Stimulated activated CD4-positive, alpha-beta T cell treated with anti-CD3 and anti-CD28 coated beads, Interleukin-1b, Interleukin-23, amount 100 ng/mL, for 1 hour (primary cell): ENCODE measurements at places on chromosomes 6 and 20.

DNA sequence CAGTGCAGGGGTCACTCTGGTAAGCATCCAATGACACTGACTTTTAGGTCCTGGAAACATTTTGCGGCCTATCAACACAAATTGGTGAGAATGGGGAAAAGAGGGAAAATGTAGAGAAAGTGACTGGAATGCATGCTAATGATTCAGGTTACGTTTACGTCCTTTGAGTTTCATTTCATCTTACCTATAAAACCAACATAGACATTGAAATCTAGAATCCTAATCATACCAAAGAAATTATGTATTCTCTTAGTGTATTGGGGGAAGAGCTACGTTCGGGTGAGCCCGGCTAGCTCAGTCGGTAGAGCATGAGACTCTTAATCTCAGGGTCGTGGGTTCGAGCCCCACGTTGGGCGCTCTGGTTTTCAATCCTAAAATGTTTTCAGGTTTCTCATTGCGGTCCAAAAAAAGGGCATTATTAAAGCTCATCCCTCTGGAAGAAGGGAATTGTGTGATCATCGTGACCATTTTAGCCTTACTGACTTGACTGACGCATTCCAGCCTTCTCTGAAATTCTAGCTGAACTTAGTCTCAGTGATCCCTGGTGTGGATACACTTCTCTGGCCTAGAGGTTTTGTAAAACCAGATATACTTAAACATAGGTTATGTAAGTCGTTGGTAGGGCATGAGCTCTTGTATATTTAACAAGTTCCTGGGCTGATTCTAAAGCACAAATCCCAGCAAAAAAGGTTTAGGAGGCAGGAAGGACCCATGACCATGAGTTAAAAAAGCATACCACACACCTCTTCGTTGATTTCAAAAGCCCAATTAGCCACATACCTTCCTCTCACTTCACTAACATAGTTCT, 18.3 kb downstream of the HMGN4 start:
- no peak for DNase-seq

DNA sequence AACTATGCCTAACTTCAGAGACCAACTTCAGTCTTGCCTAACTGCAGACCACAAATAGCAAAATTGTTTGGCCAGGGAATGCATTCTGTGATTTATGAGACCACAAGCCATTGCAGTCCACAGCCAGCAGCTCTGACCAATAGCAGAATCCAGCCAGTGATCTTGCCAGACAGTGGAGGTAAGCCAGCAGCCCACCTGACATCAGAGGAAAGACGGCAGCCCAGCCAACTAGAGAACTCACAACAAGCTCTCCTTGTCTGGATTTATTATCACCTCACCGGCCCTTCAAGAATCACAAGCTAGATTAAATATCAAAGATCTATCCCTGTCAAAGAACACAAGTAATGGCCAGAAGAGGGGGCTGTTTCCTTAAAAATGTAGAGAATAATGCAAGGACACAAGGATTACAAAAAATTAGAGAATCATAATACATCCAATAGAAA, 66.5 kb upstream of the SLC35F1 start:
- no peak for DNase-seq

GRCh38 chr20:43508106-43508505, 609 bp downstream of the L3MBTL1 start:
- no peak for DNase-seq

- no peak for DNase-seq
Measured at GRCh38 chr6:39465539-39465938, 143.0 kb upstream of the KCNK16 start.

- no peak for DNase-seq
Measured at GRCh38 chr20:62999580-62999979, 7.2 kb downstream of the BHLHE23 start.

DNA sequence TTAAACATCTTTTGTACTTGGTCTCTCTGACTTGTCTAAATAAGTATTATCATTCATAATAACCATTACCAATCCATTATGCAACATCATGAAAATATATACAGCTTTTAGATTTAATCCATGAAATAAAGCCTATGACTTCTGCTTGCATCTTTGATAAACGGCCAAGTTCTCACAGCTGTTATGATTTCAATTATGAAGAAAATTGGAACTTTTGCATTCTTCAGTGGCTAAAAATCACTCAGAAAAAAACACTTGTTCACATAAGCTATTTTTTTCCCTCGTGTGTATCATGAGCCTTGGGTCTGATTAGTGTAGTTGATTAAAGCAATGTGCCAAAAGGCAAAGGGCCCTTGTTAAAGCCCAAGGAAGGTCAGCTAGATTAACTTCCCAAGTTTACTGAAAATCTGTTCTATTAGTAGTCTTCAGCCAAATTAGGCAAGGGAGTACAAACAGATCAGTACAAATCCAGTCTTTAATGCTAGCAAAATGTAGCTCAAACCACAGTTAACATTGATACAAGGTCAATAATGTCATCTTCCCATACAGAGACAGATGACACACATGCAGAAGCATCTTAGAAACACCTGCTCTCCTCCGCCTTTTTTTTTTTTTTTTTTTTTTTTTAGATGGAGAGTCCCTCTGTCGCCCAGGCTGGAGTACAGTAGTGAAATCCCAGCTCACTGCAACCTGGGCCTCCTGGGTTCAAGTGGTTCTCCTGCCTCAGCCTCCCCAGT, 69.9 kb downstream of the SGK1 start:
- DNase-seq: no peak

GRCh38 chr6:44829836-44830235, 442.3 kb downstream of the CDC5L start:
- no peak for DNase-seq
